ENCODE measurements at places on chromosomes 6 and 20.
A peak's percentile ranks its signal among the peaks of the same experiment; 100 is the strongest.

DNA sequence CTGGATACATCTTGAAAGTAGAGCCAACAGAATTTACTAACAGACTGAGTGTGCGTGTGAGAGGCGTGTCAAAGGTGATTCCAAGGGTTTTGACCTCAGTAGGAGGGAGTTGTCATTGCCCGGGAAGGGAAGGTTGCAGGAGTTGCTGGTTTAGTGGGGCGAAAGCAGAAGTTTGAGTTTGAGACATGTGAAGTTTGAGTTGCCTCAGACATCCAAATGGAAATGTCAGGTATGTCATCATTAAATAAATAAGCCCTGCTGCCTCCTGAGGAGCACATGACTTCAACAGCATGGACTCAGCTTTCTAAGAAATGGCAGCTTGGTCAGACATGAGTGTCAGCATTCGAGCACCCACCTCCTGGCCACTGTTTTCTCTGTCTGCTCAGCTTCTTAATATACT lies 26.6 kb upstream of the TGM2 start:
- DNase-seq = peak; percentile 24

DNA sequence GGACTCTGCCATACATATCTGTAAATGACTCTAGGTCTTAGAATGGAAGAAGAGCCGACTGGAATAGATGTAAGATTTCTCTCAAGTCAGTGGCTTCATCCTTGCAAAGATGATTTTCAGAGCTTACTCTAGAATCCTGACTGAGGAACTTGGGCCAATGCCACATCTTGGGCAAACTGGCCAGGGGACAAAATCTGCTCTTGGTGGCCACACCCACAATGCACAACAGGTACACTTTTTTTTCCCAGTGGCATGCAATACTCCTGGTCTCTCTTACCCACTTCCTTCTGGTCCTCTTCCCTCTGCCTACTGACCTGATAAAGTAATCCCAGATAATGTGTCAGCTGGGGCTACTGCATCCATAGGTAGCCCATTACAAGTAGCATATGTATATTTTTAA lies 13.4 kb downstream of the CLIC5 start:
- DNase-seq = no peak

DNA sequence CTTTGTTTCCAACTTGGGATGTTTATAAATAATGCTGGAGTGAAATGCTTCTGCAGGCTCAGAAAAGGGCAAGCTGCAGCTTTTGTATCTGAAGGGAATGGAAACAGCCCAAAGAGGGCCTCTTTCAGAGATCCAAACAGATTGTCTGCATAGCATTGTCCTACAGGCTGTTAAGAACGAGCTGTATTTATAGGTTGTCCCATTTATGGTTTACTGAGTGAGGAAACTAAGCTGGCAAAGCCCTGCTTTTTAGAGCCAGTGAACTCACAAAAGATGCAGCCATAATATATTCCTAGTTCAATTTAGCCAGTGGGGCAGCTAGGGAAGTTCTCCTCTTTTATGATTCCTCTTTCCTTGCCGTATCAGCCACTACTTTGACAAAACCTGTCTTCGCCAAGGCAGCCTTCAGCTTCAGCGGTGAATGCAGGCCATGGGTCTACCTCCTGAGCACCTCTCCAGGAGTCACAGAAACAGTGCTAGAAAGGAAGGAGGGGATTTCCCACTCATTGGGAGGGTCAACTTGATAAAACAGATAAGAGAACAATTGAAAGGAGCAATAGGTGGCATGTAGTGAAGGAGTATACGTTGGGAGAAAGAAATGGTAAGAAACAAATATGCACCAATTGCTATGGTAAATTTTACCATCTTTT lies 15.0 kb downstream of the KIAA0319 start:
- DNase-seq = no peak

DNA sequence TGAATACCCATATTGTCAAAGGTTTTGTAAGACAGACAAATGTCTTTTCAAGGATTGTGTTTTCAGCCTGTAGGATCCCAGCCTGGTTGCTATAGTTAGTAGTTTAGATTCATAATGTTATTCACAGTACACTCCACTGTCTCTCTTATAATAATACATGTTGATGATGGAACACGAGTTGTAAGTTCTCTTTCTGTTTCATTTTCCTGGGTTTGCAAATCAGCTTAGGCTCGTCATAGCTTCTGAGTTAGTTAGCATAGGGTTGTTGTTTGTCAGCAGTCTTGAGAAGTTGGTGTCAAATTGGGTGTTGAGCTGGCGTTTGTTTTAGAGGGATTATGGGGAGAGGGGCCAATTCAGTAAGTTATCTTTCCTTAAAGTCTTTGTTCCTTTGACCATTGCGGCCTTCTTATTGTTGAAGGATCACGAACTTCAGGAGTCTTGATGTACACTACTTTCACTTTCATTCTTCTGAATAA lies 45.8 kb downstream of the QKI start:
- peak; percentile 29 for DNase-seq

- DNase-seq = no peak
Measured at GRCh38 chr20:58197185-58197469, 31.3 kb downstream of the ANKRD60 start.

DNA sequence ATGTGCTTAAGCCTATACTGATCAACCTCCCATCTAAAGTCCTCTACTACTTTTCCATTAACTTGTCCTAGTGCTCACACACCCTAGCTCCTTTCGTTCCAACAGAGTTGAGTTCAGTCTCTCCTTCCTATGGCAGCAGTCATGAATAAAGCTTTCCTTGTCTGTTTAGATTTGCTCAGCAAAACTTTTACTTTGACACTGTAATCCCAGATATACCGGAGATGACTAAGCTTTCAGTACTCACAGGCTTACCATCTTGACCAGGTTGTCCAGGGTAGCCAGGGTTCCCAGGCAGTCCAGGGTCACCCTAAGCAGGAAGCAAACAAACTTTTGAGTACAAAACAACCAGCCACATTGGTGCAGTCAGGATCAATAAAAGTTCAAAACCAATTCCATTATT lies 90.7 kb downstream of the COL21A1 start:
- peak; percentile 45 for DNase-seq

DNA sequence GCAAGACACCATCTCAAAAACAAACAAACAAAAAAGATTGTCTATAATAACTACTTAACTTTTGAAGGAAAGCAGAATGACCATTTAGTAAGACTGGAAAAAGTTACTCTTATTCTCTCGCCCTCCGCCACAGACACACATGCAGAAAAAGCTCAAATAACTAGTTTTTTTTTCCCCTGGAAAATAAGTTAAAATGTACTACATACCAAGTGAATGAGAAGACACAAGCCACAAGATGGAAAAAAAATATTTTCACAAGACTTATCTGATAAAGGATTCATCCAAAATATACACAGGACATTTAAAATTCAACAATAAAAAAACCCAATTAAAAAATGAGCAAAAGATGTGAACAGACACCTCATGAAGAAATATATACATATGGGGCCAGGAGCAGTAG lies 31.9 kb downstream of the NUDT3 start:
- DNase-seq = no peak

DNA sequence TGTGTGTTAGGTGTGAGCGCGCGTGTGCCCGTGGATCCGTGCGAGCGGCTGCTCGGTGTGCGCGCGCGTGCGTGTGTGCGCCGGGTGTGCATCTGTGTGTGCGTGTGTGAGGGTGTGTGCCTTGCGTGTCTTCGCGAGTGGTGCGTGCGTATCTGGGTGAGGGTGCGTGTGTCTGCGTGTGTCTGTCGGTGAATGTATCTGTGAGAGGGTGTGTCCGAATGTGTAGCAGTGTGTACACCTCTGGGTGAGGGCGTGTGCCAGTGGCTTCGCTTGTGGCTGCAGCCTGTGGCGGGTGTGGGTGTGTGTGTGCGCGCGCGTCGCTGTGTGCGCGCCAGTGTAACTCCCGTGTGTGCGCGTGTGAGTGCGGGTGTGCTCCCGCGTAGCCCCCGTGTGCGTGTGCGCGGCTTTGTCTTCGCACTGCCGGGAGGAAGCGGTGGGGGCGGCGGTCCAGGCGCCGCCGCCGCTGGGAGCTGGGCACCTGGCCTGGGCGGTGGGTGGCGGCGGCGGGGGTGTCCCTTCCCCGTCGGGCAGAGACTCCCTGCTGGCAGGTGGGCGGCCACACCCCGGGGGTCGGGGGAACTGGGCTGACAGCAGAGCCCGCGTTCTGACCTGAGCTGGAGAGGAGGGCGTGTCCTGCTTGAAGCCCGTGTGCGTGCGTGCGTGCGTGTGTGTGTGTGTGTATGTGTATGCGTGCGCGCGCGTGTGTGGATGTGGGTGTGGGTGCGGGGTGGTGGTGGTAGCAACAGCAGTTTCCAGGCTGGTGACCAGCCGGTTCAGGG lies 61.3 kb upstream of the EPB41L1 start:
- peak; percentile 26 for DNase-seq

GRCh38 chr6:36478051-36478526 lies 35.3 kb downstream of the KCTD20 start:
- no peak for DNase-seq
